ENCODE measurements at places on chromosomes 6 and 20.

- DNase-seq = no peak
These were observed 59.7 kb downstream of the KIF13A start for GRCh38 chr6:17927705-17928104.

DNA sequence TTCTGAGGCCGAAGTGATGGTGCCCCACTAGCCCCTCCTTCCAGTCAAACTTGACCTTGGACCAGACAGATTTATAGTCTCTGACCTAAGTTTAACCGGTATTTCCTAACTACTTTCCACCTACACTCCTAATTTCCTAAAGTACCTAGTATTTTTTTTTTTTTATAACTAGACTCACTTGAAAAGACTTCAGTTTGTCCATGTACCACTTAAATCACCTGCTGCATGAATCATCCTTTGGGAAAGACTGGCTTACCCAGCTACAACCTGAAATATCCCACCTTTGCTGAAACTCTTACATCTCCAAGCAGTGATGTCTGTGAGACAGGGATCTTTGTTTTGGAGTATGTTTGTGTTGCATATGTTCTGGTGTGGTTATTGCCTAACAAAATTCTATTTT is 71.1 kb downstream of the ZDHHC14 start:
- DNase-seq = no peak

DNA sequence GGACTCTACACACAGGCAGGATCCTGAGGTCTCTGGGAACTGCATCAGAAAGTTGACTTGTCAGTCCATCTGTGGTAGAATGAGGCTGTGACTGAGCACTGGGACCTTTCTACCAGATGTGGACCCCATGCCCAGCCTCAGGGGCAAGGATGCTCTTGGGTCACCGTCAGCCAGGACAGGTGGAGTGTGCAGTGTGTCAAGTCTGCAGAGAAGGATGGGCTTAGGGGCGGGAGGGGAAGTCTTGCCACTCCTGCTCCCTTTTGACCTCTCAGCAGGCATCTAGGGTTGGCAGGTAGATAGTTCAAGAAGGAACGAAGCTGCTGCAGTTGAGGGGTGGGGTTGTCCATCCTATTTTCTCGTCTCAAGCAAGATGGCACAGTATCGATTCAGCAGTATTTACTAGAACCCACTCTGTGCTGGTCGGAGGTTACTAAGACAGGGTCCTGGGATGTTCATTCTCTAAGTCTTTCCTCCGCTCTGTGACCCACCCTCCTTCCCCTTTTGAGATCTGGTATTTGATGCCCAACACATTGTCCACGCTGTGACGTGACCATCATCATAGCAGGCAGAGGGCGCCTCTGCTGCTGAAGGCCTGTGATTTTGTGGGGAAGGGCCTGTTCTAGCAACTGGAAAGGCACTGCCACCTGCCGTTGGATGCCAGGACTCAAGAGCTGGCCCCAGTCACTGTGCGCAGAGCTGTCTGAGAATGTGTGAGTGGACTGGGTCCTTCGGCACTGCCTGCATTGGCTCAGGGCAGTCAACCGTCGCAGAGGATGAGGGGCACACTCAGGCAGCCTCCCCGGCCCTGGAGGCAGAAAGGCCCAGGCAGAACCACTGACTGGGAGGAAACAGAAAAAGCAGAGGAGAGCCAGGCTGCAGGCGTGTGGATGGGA is 23.2 kb downstream of the RBCK1 start:
- DNase-seq = peak; percentile 68

GRCh38 chr6:30000156-30000791 is 57.9 kb downstream of the HLA-A start:
- DNase-seq = no peak

GRCh38 chr20:51360451-51361201 is 181.9 kb downstream of the NFATC2 start:
- peak; percentile 100 for DNase-seq

- DNase-seq = peak; percentile 72
These were observed 23.9 kb downstream of the RPRD1B start for GRCh38 chr20:38057351-38057972.

GRCh38 chr6:169101036-169101805 is 152.4 kb downstream of the THBS2 start:
- DNase-seq = peak; percentile 30

- no peak for DNase-seq
These were observed 110.9 kb upstream of the SSTR4 start for GRCh38 chr20:22924046-22924737.

DNA sequence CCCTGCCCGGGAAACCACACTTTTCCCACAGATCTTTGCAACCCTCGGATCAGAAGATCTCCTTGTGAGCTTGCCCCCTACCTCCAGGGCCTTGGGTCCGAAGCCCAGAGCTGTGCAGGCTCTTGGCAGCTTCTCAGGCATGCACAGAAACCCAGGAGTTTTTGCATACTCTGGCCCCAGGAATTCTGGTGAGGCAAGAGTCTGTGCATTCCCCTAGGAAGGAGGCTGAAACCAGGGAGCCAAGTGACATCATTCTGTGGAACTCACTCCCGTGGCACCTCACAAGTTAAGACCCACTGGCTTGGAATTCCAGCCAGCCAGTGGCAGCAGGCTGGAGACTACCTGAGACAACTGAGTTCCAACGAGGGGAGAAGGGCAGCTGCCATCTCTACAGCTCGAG is 100.1 kb downstream of the TNFRSF21 start:
- DNase-seq = peak; percentile 45

- no peak for DNase-seq
These were observed 12.6 kb downstream of the GLP1R start for GRCh38 chr6:39061182-39061581.

GRCh38 chr6:138258991-138259390 is 40.7 kb upstream of the PBOV1 start:
- DNase-seq = no peak

DNA sequence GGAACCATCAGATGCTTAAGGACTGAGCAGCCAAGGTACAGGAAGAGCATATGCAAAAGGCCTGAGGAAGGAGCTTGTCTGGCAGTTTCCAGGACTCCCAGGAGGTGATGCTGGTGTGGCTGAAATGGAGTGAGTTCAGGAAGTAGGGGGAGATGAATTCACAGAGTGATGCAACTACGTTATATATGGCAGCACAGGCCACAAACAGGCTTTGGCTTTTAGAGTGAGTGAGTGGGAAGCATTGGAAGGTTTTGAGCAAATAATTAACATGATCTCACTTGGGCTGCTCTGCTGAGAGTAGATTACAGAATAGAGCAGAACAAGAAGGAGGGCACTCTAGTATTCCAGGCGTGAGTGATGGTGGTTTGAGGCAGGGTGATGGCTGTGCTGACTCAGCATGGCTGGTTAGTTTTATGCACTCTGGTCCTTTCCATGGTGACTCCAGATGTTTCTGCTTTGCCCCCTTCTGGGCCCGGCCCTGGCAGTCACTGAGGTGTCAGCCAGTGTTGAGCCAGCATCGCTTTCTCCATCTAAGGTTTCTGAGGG is 6.5 kb downstream of the BTN2A2 start:
- no peak for DNase-seq

- DNase-seq = peak; percentile 52
These were observed 851.4 kb upstream of the CITED2 start for GRCh38 chr6:140225701-140226436.

GRCh38 chr6:2141644-2142290 is 103.6 kb downstream of the GMDS start:
- DNase-seq = no peak

GRCh38 chr6:45576648-45577624 is 199.2 kb upstream of the SUPT3H start:
- DNase-seq = no peak

- DNase-seq = no peak
These were observed 10.6 kb upstream of the KIF13A start for GRCh38 chr6:17998003-17998402.

GRCh38 chr6:116369540-116369939 is 1.2 kb upstream of the DSE start:
- peak; percentile 18 for DNase-seq

GRCh38 chr6:99779631-99780555 is 173.3 kb downstream of the PRDM13 start:
- DNase-seq = no peak

DNA sequence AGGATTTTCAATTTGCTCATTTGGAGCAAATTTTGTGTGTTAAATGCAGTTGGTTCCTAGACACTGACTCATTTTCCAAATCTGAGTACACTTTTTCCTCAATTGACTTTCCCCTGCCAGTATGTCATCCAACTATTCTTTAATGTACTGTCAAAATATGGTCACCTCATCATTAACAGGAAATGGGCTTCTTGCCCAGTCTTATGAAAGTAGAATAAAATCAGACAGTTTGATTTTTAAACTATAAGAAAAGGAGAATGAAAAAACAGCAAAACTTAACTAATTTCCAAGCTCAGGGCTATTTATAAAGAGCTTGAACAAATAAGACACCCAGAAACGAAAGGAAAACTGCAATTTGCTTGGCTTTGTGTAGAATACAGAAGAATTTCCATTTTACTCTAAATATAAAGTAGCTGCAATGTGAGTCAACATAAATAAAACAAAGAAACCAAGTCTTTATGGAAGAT is 43.7 kb upstream of the RAB23 start:
- peak; percentile 81 for DNase-seq

DNA sequence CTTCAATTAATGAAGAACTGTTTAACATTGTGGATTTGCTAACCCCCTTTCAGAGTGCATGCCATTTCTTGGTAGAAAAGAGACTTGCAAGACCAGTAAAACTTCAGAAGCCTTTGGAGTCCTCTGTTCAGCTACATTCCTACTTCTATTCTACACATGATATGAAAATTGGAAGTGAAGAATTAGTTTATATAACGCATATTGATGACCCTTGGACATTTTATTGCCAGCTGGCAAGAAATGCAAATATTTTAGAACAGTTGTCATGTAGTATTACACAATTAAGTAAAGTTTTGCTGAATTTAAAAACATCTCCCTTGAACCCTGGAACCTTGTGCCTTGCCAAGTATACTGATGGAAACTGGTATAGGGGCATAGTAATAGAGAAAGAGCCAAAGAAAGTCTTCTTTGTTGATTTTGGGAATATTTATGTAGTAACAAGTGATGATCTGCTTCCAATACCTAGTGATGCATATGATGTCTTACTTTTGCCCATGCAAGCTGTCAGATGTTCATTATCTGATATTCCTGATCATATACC is 3.3 kb downstream of the TDRD6 start:
- DNase-seq = no peak

DNA sequence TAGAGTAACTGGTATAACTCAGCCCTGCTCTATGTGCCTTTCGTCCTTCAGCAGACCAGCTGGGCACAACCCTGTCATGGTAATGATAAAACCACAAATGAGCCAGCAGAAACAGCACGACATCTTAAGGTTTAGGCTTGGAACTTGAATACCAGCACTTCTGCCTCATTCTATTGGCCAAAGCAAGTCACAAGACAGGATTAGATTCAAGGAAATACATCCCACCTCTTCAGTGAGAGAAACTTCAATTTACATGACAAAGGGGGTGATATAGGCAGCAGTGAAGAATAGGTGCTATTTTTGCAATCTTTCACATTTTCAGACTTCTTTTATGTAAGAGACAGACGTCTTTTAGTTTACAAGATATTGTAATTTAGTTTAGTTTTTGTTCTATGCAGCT is 69.8 kb upstream of the SLC35F1 start:
- DNase-seq = no peak

- DNase-seq = no peak
These were observed 9.2 kb upstream of the TFAP2A start for GRCh38 chr6:10424040-10424439.

- no peak for DNase-seq
These were observed 117.1 kb upstream of the PTPRT start for GRCh38 chr20:43306837-43307236.

GRCh38 chr6:157763129-157763903 is 59.7 kb upstream of the SNX9 start:
- peak; percentile 59 for DNase-seq

- peak; percentile 36 for DNase-seq
These were observed 19.8 kb upstream of the TREM1 start for GRCh38 chr6:41306187-41306854.

DNA sequence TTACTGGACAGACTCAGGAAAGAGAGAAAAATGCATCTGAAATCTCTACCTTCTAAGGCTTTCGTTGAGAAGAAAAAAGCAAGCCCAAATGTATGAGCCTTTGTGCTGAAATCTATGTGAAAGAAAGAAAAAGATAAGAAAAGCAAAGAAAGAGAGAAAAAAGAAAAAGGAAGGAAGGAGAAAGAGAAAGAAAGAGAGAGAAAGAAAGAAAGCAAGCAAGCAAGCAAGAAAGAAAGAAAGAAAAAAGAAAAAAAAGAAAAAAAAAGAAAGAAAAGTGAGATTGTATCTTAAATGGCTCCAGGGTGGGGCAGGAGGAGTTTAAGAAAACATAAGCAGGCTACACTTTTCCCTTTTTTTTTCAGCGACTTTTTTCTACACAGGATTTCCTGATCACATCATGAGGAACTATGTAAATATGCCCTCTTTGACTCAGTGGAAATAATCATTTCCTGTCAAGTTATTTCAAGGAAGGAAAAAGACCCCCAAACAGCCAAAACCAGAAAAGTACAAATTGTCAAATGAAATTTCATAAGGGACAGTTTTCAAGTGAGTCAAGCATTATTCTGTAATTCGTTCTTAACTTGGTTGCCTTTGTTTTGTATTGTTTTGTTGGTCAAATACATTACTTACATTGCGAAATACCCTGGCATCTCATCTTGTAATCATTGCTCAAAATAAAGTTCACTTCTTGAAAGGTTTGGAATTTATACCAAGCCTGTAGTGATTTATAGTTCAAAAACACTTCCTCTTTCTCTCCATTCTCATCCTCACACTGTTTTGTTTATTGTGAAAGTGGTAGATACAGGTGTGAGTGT is 79.5 kb upstream of the RNF217 start:
- peak; percentile 35 for DNase-seq

DNA sequence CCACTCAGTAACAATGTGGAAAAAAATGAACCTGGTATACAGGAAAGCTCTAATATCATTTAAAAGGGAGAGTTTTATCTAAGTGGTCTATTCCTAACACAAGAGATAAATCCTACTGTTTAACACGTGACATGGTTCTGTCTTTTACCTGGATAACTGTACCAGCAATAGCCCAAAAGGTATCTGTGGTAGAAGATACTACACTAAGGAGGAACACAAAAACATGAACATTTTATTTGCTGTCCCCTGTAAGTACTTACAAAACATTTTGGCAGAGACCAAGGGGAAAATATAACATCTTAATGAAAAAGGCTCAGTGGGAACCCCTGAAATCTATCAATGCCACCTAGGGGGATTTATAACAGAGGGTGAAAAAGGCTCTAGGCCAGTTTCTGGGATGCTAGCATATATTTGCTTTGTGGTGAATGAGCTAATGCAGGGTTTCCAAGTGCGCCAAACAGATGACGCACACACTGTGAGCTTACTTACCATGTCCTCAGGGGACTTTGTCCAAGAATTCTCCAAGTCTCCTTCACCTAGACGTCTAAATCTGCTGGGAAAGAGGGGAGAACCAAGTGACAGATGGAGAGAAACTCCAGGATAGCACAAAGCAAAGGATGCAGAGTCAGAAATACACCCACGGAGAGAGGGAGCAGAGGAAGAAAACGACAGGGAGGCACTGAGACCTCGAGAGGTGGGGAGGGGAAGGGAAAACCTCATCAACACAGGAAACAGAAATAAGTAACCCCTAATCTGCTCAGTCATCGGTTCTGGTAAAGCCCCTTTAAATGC is 147.9 kb upstream of the PRND start:
- peak; percentile 98 for DNase-seq

- DNase-seq = no peak
These were observed 39.6 kb upstream of the BCAS1 start for GRCh38 chr20:54110041-54110440.

- DNase-seq = peak; percentile 93
These were observed 35.4 kb upstream of the HMGN3 start for GRCh38 chr6:79269877-79270276.

- DNase-seq = no peak
These were observed 167.0 kb upstream of the MYLIP start for GRCh38 chr6:15961635-15962448.
